ENCODE measurements at places on chromosomes 16 and 17.

DNA sequence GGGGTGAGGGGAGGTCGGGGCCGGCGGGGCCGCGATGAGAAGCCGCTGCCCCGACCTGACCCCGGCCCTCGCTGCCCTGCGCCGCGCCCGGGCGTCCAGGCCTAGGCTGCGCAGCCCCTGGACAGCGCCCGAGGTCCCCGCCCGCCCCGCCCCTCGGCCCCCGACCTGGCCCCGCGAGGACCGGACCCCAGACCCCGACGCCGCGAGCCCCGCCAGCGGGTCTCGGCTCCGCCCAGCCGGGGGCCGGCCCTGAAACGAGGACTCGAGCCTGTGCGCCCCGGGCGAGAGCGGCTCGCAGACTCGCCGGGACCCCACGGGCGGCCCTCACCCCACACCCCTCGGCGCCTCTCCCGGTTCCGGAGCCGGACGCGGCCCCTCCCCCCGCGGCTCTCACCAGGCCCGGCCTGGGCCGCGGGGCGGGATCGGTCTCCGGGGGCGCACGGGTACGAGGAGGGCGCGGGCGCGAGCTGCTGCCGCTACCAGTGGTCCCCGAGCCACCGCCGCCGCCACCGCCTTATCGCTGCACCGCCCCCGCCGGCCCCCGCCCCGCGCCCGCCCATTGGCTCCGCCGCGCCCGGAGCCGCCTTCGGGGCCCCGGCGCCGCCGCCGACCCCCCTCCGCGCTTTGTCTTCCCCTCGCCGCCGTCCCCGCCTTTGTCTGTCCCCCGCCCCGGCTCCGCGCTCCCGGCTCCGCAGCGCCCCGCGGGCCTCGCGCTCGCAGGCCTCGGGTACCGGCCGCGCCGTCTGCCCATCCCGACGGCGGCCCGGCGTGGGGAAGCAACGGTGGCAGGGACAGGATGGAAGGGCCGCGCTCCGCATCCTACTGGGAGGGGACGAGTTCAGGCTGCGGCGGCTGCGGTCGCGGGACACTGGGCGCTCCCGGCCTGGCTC is at the start of gene LIMD2:
TSS of gene LIMD2 (minus strand) at position 488 of the 890 bp plus-strand sequence. CDS start 827 bp downstream, outside the sequence.
- DNase-seq = peak; percentile 84

GRCh38 chr17:72613806-72614292 is 478.6 kb downstream of the SLC39A11 start:
- DNase-seq = no peak

DNA sequence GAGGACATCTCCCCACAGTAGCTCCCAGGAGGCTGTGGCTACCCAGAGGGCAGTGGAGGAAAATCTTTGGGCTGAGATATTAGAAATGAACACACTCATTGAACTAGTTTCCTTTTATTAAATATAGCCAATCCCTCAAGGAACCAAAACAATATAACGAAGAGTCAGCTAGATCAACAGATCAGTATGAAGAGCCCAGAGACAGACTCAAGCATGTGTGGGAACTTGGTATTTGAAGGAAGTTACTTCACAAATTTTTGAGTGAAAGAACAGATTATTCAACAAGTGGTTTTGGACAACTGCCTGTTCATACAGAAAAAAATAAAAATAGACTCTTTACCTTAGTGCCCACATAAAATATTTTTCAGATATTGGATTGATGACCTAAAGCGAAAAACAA is 183.6 kb upstream of the PMFBP1 start:
- no peak for DNase-seq

GRCh38 chr17:73691321-73691766 is 47.1 kb upstream of the SDK2 start:
- no peak for DNase-seq

DNA sequence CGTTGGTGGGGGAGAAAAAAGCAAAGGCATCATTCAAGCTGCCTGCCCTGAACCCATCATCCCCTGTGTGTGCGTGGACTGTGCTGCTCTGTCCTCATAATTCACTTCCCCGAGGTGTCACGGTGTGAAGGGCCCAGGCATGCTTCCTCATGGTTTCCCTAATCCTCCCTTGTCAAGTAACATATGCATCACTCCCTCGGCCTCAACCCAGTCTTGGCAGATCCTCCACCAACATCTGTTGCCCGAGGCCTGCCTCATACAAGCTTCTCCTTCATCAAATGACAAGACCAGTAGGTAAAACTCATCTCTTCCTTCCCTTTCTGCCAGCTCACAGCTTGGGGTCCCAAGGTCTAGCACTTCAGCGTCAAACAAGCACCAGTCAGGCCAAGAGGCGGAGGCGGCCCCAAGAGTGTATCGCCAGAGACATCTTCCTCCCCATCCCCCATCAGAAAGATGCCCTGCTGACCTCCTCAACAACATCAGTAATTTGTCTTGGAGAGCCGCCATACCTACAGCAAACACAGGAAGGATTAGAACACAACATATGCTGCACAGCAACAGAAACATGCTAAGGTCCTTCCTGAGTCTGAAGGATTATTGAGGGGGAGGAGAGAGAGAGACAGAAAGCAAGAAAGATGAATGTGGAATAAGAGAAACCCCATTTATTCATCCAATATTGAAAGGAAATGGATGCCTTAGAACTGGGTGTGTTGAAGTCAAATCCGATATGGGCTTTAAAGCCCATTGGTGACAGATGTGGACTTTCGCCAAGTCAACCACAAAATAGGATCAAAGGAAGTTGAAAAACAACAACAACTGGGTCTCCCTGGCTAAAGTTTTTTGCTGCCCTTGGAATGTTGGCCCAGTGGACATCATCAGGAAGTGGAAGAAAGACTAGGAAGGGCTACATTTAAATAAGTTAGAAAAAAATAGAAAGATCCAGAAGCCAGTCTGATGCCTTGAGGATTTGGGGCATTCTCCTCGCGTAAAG is 38.4 kb downstream of the SOX9 start:
- no peak for DNase-seq

DNA sequence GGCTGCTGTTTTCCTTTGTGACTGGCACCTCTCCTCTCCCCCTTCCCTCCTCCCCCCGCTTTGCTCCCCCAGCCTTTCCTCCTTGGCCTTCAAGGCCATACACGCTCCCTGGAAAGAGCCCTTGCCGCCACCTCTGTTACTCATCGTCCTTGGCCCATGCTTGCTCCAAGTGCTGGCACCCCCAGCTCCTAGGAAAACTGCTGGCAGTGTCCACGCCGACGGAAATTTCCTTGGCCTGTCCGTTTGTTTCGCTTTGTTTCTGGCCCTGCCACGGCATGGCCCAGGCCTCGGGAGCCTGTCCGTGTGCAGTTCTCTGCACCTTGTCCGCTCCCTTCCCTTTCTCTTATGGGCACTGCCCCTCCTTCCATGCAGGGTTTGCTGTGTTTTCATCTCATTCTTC is 18.0 kb downstream of the CA5A start:
- DNase-seq = no peak

GRCh38 chr17:45042346-45043120 is 8.9 kb downstream of the DCAKD start:
- DNase-seq = no peak

DNA sequence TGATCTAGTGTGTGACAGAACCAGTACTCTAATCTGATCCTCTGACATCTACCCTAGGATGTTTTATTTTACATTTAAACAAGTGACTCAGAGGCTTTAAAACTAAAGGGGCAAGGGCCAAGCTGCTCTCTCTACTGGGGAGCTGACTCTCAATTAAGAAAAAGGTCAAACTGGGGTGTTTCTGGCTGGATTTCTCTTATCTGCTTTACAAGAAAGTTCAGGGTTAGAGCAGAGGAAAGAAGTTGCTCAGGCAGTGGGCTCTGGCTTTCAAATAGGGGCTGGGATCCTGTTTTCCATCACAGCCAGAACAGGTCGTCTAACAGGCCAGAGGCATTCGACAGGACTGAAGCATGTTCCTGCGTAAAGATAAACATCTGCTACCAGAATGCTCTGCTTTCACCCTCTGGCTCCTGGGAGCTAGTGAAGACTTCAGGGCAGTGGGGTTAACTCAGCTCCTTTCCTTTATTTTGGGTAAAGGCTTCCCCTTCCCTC is 8.5 kb downstream of the MMP28 start:
- no peak for DNase-seq

DNA sequence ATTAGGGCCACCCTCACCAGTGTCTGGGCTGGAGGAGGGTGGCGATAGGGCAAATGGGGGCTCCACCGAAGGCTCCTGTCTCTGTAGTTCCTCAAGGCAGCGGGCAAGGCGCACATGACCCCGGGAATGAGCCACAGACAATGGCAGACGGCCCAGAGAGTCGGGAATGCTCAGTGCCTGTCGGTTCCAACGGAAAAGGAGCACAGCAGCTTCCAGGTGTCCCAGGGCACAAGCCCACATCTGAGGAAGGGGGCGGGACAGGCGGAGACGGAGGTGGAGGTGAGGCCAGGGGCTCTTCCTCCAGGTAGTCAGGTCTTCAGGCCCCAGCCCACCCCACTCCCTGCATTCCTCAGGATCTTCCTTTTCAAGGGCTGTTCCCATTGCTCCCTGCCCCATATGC is 5.1 kb upstream of the SPAG7 start:
- no peak for DNase-seq

DNA sequence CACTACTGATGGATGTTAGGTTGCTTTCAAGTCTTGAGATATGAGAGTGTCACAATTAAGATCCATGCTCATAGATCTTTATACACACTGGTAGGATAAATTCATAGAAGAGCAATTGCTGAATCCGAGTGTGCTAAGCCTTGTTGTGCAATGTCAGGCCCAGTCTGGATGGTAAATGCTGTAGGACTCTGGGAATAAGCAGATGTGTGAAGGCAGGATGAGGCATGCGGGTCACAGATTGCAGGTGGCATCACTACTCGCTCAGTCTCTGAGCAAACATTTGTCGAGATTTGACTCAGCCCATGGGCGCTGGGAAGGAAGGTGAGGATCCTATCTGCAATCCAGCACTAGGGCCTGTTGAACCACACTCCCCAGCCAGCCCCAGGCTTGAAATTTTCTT is 40.7 kb downstream of the TMEM186 start:
- no peak for DNase-seq

DNA sequence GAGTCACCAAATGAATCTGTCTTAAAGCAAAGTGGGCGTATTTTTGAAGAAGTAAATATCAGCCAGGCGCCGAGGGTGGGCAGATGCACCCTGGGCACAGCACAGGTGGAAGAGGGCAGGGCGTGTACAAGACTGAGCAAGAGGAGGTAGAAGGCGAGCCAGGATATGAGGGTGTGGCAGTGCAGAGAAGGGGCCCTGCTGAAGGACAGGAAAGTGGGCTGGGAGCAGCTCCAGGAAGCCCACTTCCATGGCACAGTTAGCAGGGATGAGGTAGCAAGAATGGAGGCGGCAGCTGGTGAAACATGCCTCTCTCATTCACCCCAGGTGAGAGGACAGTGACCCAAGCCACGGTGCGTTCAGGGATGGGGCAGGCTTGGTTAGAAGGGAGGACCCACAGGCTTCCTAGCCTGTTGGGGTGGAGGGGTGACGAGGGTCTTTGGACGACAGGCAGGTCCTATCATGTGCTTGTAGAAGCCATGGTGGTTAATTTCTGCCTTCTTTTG is 149.3 kb downstream of the CLEC16A start:
- no peak for DNase-seq

DNA sequence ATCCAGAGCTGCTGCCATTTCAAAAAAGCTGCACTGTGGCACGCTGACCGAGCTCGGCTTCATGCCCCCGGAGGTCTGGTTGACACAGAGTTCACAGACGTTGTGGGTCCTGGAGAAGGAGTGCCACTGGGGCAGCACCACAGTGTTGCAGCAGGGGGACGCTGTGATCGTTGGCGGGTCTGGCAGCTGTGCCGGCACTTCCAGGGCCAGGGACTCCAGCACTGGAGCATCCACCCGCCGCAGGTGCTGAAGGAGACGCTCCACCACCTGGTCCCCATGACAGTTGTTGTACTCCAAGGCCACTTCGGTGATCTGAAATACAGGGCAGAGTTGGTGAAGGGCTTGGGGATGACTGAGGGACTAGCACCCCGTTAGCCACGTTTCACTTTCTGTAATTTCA is 23.5 kb downstream of the SNN start:
- no peak for DNase-seq

- no peak for DNase-seq
These were observed 1.6 kb downstream of the ZNF423 start for GRCh38 chr16:49854188-49854795.

DNA sequence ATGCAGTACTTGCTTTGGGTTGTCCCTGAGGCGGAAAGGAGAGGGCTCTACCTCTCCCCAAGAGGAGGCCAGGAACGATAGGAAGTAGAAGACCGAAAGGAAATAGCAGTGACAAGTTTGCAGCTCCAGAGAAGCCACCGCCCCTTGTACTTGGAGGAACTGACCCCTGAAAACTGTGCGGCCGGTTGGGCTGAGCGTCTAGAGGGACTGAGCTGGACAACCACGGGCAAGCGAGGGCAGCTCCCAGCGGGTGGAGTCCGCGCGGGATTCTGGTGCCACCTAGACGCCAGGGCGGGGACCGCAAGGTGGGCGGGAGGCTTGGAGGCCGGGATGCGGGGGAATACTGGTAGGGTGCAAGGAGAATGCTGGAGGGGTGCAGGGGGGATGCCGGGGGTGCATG is 1.3 kb upstream of the SLC6A4 start:
- no peak for DNase-seq

- DNase-seq = no peak
These were observed 3.8 kb downstream of the TNFSF12 start for GRCh38 chr17:7552621-7553051.

GRCh38 chr16:86213437-86214205 is 296.7 kb upstream of the FOXF1 start:
- no peak for DNase-seq

DNA sequence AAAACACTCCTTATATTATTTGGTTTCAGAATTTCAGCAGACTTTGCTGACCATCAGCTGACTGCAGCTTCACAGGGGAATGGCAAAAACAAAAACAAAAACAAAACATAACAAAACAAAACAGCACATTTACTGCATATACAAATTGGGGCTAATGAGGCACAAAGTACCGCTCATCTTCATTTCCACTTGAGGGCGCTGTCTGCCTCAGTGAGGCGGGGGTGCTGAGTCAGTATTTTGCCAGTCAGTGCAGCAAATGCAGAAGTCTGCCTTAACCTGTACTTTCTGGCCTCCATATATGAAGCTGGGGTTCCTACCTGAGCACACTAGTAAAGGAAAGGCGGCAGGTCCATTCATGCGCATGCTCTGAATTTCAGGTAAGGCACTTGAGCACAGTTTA is 13.5 kb upstream of the DYNLRB2 start:
- no peak for DNase-seq

- DNase-seq = no peak
These were observed 2.4 kb upstream of the CAPN15 start for GRCh38 chr16:525123-525519.

DNA sequence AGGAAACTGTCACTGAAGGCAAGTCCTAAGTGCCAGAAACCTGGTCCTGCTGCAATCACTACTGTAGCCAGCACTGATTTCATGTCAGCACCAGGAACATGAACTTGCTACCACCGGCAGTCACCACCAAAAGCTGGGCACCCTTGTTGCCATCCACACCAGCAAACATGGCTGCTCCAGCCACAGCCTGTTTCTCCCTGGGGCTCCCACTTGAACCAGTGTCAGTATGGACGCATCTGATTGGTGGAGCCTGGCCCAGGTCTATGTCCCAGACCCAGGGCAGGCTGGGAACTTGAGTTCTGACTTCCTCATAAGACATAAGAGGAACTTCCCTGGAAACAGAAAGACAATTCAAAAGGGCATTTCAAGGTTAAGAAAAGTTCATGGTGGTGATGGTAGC is 56.5 kb downstream of the COPRS start:
- no peak for DNase-seq

GRCh38 chr17:77297693-77298666 is 157.2 kb downstream of the SEC14L1 start:
- no peak for DNase-seq
